OCI-LY7 (cell line): ENCODE measurements at places on chromosomes 2 and 18.

- DNase-seq = no peak
Observed at GRCh38 chr18:78558948-78559347, 420.7 kb upstream of the SALL3 start.

DNA sequence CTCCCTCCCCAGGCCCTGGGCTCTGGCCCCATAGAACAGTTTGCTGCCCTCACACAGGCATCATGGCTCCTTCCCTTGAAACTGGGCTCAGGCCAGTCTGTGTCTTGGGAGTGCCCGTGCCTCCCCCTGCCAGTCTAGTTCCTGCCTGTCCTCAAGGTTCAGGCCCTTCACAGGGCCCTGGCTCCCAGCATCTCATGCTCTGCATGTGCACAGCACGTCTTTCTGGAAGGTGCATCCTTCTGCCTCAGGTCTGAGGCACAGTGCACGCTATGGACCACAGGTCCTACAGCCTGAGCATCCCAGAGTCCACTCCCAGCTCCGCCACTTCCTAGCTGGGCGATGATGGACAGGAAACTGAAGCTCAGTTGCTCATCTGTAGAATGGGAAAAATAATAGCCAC is 35.6 kb upstream of the FOSL2 start:
- DNase-seq = no peak

- no peak for DNase-seq
Observed at GRCh38 chr2:21890716-21891115, 766.9 kb downstream of the TDRD15 start.

GRCh38 chr2:160687629-160688028 is 194.0 kb upstream of the RBMS1 start:
- DNase-seq = no peak

- DNase-seq = no peak
Observed at GRCh38 chr2:114128725-114129124, 238.8 kb downstream of the ACTR3 start.

- no peak for DNase-seq
Observed at GRCh38 chr2:101150306-101151145, 656 bp downstream of the TBC1D8 start.
